ENCODE measurements at places on chromosomes 4 and X.
A peak's percentile ranks its signal among the peaks of the same experiment; 100 is the strongest.

DNA sequence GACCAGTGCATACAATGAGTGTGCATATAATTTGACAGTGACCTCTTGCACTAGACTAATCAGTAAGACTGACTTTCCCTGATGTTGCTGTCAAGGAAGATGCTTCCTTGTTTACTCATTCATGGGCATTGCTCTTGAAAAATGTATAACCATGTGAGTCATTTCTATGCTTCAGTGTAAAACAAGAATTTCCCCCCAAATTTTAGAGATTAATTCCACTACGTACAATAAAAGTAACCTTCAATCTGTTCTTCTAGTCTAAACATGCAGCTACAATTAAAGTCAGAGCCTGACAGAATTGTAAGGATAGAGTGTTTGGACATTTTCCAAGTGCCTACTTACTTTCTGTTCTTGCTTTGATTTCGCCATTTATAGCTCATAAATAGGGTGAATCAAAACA, 935.7 kb downstream of the RAPGEF2 start:
- no peak for DNase-seq

DNA sequence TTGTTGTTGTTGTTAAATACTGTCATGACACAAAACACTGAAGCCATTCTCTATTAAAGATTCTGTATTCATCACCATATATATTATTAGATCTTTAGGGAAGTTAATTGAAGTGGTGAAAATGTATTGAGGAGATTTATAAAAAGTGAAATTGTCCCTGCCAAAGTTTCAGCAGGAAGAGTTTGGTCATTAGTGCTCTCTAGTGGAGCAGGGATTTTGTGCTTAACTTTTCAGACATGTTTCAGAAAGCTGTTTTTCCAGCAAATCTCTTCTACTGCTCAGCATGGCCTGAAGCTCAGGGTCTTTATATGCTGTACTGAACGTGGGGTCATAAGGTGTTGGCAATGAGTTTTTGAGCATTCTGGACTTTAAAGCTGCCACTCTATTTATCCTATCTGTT, 36.7 kb upstream of the CXXC4 start:
- no peak for DNase-seq

DNA sequence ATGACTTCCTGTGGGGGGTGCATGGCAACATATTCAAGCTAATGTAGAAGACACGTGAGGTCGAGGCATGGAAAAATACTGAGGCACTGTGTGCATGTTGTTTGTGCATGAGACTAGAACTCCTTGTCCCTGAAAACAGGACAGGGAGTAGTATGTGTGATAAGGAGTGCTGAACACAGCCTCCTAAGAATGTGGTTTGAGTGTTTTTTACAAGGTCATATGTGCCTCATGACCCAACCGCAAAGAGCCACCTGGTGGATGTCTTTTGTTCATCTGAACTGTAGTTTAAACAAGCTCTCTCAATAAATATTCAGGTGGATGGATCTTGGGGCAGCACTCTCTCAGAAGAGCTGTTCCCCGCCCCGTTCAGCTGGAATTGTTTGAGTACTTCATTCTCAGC, 226.6 kb downstream of the NLGN4X start:
- no peak for DNase-seq

DNA sequence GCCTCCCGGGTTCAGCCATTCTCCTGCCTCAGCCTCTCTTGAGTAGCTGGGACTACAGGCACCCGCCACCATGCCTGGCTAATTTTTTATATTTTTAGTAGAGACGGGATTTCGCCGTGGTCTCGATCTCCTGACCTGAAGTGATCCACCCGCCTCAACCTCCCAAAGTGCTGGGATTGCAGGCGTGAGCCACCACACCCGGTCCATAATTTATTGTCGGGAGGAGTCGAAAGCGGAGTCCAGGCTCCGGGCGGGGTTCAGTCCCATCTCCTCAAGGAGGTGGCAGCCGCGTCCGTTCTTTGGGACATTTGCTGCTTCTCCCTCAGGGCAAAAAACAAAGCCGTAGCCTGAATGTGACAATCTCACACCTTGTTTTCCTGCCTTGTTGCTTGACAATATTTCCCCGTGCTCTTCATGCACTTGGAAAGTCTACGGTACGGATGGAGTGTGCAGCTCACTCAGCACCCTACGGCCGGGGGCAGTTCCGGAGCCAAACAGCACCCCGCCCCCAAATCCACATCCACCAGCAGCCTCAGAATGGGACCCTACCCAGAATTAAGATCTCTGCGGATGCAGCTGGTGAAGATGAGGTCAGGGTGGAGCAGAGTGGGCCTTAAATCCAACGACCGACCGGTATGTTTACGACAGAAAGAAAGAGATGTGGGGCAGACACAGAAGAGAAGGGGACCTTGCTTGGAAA, 9.6 kb downstream of the GTPBP6 start:
- no peak for DNase-seq

DNA sequence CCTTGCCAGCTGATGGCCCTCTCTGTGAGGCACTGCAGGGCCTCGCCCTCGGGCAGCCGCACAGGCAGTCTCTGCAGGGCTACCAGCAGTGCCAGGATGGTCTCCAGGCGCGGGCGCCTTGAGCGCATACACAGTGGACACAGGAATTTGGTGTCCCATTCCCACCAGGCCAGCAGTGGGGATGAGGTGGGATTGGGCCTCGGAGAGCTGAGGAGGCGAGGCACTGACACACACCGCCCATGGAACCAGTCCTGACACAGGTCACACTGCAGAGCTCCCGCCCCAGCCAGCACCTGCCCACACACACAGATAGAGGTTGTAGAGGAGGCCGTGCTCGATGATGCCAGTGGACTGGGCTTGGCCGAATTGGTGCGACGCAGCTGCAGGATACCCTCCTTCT, 30.7 kb downstream of the KDM5C start:
- DNase-seq, result no peak

DNA sequence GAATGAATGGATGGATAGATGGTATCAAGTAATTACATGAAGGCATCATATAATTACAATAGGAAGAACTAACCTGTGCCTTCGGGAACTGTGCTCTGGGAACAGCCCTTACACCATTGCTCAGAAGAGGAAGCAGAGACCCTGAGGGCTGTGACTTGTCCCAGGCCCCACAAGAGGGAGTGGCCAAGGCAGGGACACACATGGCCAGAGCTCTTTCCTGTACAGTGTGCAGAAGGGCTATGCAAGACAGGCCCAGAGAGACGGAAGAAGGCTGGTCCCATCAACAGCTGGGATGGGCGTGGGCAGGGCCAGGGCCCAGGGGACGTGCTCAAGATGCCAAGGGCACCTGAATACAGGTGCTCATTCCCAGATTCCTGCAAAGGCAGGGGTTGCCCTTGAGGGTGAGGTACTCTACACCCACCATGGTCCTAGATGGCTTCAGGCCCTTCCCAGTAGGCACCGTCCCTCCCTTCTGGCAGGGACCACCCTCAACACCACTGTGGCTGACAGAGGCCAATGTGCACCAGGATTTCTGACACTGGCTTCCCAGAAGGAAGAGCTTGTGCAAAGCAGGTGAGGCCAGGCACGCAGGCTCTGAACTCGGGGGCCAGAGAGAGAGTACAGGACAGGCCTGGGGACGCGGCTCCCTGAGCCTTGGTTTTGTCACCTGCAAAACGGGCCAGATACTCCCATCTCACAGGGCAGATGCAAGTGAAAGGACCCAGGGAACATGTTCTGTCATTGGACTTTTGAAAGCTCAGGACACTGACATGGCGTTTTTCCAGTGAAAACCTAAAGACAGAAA, 1.7 kb downstream of the EVC2 start:
- no peak for DNase-seq

DNA sequence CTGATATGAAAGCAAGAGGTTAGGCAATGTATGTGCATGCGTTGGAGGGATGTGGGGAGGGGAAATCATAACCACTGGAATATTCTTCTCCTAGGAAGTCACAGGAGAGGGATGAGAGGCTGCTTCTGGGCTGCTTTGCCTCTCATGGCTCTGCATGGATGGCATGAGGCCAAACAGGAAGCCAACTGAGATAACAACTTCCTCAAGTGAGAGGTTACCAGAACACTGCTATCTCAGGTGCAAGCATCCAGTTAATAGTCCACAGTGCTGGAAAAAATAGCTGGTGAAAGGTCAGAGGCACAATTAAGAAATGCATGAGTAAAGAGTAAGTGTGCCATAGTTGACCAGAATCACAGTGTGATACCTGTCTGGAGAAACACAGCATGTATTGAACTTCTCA, 113.3 kb downstream of the ELOVL6 start:
- peak; percentile 6 for DNase-seq

GRCh38 chr4:47819178-47819577, 18.7 kb downstream of the CORIN start:
- no peak for DNase-seq

DNA sequence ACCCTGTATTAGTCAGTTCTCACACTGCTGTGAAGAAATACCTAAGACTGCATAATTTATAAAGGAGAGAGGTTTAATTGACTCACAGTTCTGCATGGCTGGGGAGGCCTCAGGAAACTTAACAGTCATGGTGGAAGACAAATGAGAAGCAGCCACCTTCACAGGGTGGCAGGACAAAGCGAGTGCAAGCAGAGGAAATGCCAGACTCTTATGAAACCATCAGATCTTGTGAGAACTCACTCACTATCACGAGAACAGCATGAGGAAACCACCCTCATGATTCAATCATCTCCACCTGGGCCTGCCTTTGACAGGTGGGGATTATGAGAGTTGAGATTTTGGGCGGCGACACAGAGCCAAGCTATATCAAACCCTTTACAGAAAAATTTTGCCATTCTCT, 722.4 kb downstream of the RAB28 start:
- DNase-seq, result no peak

GRCh38 chrX:117990438-117990837, 126.2 kb downstream of the KLHL13 start:
- no peak for DNase-seq

- DNase-seq, result no peak
Observed at GRCh38 chr4:169314906-169315305, 44.1 kb upstream of the SH3RF1 start.

DNA sequence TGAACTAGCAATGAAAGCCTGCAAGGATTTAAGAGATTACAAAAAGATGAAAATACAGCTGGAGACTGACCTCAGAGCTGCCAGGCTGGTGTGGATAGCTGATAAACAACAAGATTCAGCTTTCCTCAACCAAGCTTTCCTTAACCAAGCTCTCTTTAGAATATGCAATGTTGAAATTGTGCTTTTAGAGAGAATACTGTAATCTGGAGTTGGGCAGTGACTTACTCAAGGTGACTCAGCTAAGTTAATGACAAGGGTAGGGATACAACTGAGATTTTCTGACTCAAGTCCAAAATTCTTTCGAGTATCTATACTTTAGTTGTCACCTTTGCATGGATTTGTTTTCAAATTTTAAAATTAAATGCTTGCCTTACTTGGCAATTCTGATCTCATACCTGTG, 98.0 kb downstream of the AMMECR1 start:
- no peak for DNase-seq

DNA sequence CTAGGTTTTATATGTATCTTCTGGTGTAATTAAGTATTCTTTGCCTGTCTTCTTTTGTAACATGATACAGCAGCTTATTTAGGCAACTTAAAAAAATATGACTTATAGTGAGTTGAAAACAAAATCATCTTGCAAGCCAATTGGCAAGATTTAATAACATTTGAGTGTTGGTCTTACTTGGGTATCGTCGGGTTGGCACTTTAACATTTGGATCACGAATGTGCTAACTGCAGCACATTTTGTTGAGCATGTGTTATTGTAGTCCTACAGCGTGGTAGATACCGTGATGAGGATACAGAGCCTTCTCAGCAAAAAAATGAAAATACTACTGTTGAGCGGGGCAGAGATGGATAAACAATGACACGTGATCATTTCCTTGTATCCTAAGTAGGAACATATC, 295.3 kb downstream of the ARHGAP10 start:
- DNase-seq, result no peak

GRCh38 chr4:6134612-6135220, 65.6 kb downstream of the JAKMIP1 start:
- peak; percentile 67 for DNase-seq

DNA sequence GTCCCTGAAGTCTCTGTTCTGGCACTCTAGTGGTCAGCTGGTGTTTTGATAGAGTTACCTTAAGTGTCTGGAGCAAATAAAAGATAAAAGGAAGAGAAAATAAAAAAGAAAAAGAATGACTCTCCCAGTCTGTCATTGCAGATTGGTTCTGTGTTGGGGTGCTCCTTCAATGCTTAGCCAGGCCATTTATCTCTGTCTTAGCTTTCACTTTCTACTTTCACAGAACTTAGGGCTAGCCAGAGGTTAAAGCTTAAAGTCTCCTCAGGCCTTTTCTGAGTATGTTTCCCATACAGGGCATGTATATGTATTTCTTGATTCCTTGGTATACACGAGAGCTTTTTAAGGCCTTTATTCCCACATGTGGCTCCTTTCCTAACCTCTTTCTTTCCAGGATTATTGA, 83.1 kb upstream of the TEX13D start:
- DNase-seq, result no peak

GRCh38 chr4:84901173-84901572, 65.3 kb downstream of the WDFY3 start:
- DNase-seq, result no peak

GRCh38 chr4:79743014-79743413, 330.0 kb downstream of the ANTXR2 start:
- no peak for DNase-seq

DNA sequence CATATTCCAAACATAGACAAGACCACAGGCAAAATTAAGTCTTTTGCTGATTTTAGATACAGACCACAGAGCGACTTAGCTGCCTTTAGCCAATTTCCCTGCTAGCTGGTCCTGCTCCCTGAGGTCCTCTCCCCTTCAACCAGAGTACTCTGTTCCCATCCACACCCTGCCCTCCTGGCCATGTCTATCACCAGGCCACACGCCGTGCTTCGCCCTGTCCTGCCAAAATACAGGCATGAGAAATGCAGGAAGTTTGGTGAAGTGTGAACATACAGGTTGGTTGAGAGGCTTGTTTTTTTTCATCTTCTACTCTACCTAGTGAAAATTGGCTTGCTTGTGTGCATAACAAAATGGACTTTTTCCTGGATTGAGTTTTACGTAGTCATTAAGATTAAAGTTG, 226.2 kb upstream of the TENM3 start:
- no peak for DNase-seq

GRCh38 chr4:42331040-42331439, 66.2 kb upstream of the SHISA3 start:
- no peak for DNase-seq

GRCh38 chrX:153864101-153864500, 21.9 kb downstream of the L1CAM start:
- no peak for DNase-seq

DNA sequence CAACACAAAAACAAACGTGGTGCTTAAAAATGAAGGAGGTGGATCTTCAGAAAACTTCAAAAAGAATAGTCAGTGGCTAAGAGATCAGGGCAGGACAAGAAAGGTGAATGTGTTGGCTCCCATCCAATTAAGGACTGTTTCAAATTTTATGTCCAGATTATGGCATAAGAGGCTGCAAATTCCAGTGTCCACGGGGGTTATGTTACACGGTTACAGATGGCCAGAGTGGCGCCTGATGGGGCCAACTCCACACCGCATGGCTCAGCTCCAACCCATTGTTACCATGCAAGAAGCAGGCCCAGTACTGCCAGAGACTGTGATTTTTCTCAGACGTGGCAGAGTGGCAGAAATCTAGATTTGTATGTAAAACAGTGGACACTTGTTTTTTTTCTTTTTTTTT, 168.4 kb upstream of the TENM3 start:
- DNase-seq, result no peak

- no peak for DNase-seq
Observed at GRCh38 chr4:53782458-53782845, 191.2 kb upstream of the LNX1 start.

All from CD8-positive, alpha-beta memory T cell (primary cell).